ENCODE measurements at places on chromosomes 5 and 9.

- DNase-seq: no peak
Observed at GRCh38 chr9:117678871-117679270, 25.3 kb upstream of the TLR4 start.

- peak; percentile 87 for DNase-seq
Observed at GRCh38 chr5:124661317-124662141, 84.9 kb downstream of the ZNF608 start.

GRCh38 chr5:36378551-36378950, 76.8 kb upstream of the RANBP3L start:
- DNase-seq: no peak

DNA sequence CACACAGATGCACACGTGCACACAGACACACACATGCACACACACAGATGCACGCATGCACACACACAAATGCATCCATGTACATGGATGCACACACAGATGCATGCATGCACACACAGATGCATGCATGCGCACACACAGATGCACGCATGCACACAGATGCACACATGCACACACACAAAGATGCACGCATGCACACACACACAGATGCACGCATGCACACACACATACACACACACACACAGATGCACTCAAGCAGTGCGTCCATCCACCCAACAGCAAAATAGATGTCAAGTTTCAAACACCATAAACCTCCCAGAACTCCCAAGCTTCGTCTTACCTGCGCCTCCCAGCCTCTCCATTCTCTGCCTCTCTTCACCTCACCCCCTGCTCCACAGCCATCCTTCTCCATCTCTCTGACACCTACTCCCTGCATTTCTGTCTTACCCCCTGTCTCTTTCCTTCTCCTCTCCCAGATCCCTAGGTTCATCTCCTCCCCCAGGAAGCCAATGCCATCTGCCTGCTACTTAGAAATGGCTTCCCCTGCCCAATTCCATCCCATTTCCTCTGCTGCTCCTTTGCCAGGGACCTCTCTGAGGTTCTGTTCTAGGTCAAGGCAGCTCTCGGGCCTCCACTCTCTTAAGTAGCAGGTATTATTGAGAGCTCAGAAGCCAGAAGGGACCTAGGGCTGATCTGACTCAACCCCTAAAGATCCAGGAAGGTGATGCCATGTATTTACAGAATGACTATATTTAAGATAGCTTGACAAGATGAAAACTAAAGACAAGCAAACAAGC, 297.2 kb downstream of the MED10 start:
- no peak for DNase-seq

- DNase-seq: peak; percentile 38
Observed at GRCh38 chr5:147464211-147464610, 45.7 kb downstream of the DPYSL3 start.

GRCh38 chr9:7011395-7012067, 253.8 kb downstream of the KDM4C start:
- no peak for DNase-seq

DNA sequence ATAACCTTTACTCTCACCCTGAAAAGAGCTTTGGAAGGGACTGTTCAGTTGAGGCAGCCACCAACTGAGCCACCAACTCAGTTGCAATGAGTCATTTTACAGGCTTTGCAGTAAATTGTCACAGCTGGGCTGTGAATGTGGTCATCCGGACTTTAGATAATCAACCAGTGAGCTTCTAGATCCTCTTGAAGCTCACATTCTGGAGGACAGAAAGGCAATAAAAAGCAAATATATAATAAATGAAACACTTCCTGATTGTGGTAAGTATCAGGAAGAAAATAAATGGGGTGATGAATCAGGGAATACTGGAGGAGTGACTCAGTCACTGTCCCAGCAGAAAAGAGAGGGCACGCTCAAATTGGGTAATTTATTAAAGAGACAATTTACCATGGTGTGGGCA, 13.2 kb upstream of the C5orf58 start:
- peak; percentile 78 for DNase-seq

- DNase-seq: no peak
Observed at GRCh38 chr5:74173241-74173640, 467.3 kb downstream of the ENC1 start.

DNA sequence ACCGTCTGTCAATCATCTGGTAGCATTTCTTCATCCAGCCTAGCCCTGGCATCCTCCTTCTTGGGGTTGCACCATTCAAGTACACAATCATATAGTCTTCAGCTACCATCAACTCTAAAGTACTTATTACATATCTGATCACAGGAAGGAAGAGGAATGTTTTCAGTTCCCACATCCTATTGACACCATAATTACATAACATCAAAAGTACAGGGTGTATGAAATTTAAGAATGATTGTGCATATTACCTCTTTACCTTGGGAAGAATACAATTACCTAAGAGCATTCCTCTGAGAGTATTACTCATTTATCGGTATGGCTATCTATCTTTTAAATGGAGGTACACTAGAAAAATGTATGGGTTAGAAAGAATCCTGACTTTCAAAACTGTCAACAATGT, 126.8 kb upstream of the PCA3 start:
- DNase-seq: no peak

DNA sequence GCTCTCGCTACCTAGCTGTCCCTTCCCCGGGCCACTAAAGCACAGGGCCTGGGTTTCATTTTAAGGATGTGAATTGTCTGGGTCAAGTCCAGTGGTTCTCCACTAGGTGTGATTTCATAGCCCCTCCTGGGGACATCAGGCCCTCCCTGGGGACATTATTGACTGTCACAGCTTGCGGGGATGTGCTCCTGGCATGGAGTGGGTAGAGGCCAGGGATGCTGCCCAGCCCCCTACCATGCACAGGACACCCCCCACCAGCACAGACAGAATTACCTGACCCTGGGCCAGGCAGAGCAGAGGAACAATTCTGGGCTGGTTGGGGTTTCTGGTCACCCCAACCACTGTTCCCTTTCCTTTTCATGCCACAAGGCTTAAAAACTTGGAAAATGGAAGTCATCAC, 4.1 kb downstream of the FAM78A start:
- no peak for DNase-seq

GRCh38 chr5:176790941-176791340, 19.4 kb upstream of the UNC5A start:
- DNase-seq: no peak

DNA sequence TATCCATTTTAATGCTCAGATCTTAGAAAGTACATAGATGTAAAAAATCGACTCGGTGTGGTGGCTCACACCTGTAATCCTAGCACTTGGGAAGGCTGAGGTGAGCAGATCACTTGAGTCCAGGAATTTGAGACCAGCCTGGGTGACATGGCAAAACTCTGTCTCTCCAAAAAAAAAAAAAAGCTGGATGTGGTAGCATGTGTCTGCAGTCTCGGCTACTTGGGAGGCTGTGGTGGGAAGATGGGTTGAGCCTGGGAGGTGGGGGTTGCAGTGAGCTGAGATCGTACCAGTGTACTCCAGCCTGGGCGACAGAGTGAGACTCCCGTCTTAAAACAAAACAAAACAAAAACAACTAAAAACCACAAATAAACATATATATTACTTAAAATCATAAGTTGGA, 61.4 kb downstream of the RASA1 start:
- DNase-seq: no peak

- peak; percentile 78 for DNase-seq
Observed at GRCh38 chr9:110828264-110828663, 159.7 kb downstream of the MUSK start.
